Activated CD4-positive, alpha-beta memory T cell treated with anti-CD3 and anti-CD28 coated beads, Interleukin-2, amount 10 ng/mL, durations not matched to agents 7 days and 5 days (primary cell): ENCODE measurements at places on chromosomes 12 and 14.

- no peak for DNase-seq
Observed at GRCh38 chr14:22262881-22263280, 326.1 kb downstream of the DAD1 start.

GRCh38 chr12:111085096-111085495 is 164.7 kb upstream of the MYL2 start:
- no peak for DNase-seq

DNA sequence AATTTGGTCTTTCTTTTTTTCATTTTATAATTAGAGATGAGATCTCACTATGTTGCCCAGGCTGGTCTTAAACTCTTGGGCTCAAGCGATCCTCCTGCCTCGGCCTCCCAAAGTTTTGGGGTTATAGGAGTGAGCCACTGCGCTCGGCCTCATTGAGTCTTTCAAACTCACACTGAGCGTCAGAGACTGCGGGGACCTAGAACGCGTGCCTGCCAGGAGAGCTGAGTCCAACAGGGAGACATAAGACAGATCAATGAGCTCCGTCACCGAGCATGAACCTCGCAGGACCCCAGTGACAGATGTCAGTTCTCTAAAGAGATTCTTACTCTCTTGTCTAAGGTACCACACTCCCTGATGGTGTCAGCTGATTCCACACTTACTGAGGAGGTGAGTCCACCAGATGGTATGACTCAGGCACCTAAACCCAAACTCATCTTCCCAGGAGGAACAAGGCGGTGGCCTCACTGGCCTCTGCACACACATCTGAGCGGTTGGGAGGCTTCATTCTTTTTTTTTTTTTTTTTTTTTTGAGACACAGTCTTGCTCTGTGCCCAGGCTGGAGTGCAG is 58.9 kb downstream of the CCDC88C start:
- DNase-seq, result no peak

GRCh38 chr14:103518422-103519042 is 4.1 kb downstream of the CKB start:
- DNase-seq, result peak; percentile 64

DNA sequence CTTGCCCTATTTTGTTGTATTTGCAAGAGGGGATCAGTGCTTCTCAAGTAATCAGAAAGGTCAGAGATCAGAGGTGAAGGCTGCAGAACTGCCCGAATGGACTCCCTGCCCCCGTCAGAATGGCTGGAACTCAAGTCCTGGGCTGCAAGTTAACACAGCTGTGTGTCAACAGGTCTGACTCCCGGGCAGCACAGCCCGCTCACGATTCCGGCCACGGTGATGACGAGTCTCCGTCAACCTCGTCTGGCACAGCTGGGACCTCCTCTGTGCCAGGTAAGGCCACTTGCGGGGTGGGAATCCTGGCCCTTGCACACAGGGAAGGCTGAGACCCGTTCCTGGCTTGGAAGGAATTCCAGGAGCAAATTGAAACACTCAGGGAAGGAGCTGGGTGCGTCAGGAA is 13.4 kb downstream of the DCAF4 start:
- DNase-seq, result no peak

DNA sequence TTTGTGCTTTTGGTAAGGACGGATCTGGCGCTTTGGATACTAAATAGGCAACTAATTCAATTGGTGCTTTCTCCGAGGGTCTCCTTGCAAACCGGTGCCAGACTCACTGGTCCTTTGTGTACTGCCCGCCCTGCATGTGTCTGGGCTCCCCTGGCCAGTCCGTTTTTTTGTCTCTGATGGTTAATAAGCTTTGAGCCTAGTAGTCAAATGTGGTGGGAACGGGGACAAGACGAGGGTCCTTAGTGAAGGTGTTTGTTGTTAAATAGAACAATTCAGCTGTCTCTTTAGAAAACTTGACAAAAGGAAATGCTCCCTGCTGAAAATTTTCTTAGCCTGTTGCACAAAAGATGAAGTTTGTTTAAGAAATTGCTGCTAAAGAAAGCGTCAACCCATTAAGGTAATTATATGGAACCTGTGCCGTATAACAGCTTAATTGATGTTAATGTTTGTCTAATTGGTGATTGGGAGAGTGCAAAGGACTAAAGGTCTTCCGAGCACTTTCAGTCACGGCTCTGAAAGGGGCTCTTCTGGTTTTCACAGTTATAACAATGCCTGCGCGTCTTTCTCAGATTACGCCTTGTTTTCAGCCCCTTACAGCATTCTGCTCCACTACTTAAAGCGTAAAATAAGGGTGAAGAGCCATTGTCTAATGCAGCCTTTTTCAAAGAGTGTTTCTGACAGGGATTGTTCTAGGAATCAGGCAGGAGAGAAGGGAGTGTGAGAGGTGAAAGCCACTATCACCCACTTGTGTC is 537.4 kb downstream of the PRKD1 start:
- no peak for DNase-seq

- no peak for DNase-seq
Observed at GRCh38 chr12:28374556-28374955, 184.3 kb downstream of the CCDC91 start.

DNA sequence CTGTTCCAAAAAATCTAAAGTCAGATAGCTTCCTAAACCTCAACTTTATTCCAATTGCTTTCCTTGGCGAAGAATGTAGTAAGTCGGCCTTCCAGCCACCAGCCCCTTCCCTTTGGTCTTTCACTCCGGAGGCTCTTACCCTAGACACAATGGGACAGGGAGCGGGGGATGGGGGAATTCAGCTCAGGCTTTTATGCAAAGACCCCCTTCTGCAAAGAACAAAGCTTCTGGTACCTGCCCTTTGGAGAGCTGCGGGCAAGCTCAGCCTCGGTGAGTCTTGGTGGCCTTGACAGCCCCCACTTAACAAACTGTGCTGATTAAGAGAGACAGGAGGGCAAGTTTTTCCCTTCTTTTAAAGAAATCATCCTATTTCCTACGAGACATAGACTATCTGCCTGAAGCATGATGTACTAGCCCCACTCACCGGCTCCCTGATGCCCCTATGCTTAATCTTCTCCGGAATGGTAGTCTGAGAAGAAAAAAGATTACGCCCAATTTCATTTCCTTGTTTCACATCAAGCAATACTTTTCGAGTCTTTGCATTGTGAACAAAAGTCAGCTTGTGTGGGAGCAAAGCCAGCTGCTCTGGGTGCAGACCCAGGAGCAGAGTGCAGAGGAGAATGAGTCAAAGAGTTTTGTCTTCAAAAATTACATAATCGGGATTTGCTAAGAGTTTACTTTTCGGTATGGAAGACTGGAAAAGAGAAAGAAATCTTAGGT is 1.5 kb upstream of the NANOG start:
- no peak for DNase-seq

GRCh38 chr12:101792046-101792931 is 38.5 kb downstream of the GNPTAB start:
- DNase-seq, result no peak

DNA sequence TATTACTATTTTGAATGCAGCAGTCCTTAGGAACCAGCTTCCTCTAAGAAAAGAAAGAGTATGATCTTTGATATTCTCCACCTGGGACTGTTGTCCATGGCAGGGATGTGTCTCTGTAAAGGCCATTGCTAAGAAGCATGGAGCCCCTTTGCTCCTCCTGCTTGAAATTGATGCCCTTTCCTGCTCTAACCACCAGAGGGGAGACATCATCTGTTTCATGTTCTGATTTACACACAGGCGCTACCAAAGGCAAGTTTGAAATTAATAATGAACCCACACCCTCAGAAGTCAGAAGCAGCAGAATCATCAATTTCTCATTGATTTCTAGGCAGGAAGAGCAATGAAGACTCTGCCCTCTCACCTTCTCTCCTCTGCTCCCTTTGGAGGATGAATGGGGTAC is 253.8 kb downstream of the RMST start:
- DNase-seq, result no peak

DNA sequence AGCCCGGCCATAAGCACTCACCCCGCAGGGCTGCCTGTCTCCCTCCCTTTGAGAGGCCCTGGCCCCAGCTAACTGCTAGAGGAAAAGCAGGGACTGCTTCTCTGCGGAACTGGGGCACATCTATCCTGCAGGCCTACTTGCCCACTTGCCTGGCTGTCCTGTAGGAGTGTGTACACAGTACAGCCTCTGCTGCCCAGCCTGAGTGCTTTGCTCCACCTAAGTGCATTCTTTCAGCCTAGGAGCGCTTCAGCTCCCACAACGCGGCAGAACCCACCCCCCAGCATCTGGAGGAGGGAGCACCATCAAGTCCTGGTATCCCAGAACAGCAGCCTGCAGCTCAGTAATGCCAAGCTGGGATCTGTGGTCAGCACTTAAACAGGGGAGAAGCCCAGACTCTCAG is 79.9 kb upstream of the CD163 start:
- no peak for DNase-seq

- no peak for DNase-seq
Observed at GRCh38 chr14:93025055-93025454, 90.7 kb downstream of the ITPK1 start.

DNA sequence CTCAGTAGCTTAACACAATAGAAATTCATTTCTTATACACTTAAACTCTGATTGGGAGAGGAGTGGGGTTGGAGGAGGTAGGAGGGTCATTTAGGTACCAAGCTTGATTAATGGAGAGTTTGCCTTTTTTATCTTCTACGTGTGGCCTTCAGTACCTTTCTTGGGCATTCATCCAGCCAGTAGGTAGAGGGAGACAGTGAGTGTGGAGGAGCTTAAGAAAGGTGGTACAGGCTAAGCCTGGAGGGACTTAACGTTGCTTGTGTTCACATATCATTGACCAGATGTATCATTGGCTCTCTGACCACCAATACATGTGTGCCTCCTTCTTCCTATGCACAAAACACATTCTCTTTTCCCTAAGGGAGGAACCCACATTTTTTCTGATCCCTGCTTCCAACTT is 232.9 kb upstream of the CRY1 start:
- no peak for DNase-seq

GRCh38 chr12:125564753-125565152 is 499.5 kb downstream of the AACS start:
- no peak for DNase-seq

DNA sequence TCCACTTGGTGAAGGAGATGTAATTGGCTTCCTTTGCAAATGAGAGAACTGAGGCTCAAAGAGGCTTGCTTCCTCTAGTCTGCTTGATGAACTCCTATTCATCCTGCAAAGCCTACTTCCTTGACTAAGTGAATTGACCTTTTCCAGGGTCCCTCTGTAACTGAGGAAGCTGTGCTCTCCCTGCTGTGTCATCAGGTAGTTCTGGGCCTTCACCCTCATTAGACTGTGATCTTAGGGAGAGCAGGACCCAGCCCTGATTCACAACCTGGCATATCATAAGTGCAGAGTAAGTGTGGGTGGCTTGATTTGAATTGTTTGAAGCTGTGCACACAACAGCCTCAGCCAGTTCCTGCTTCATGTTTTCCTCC is 16.3 kb downstream of the ASB2 start:
- DNase-seq, result no peak

GRCh38 chr12:107317751-107318555 is 224.6 kb upstream of the CRY1 start:
- DNase-seq, result peak; percentile 91

GRCh38 chr12:13227191-13227590 is 30.7 kb downstream of the EMP1 start:
- DNase-seq, result no peak

DNA sequence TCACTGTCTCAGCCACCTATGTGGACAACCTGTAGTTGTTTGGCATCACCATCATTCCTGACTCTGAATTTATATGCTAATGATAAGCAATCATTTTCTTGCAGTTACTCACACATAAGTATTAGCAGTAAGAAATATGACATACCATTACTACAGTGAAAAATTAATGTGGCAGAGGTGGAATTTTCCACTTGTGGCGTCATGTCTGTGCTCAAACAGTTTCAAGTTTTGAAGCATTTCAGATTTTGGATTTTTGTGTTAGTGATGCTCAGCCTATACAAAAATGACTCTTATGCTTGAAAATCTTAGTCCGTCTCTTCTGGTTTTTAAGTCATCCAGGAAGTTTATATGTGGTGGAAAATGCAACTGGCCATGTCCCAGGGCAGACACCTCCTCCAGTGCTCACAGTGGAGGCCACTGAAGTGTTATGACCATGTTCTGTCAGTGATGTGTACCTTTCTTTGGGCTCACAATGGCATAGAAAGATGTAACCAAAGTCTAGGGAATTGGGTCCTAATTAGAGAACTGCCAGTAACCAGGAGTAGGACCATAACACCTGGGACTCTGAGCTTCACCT is 220.6 kb downstream of the SYT1 start:
- no peak for DNase-seq

- DNase-seq, result no peak
Observed at GRCh38 chr12:15772405-15773018, 16.7 kb downstream of the EPS8 start.

DNA sequence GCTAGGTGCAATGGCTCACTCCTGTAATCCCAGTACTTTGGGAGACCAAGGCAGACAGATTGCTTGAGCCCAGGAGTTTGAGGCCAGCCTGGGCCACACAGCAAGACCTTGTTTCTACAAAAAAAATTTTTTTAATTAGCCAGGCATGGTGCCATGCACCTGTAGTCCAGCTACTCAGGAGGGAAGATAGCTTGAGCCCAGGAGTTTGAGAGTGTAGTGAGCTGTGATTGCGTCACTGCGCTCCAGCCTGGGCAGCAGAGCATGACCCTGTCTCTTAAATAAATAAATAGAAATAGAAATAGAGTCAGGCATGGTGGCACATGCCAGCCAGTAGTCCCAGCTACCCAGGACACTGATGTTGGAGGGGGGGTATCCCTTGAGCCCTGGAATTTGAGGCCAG is 36.7 kb upstream of the CLIP1 start:
- DNase-seq, result no peak

DNA sequence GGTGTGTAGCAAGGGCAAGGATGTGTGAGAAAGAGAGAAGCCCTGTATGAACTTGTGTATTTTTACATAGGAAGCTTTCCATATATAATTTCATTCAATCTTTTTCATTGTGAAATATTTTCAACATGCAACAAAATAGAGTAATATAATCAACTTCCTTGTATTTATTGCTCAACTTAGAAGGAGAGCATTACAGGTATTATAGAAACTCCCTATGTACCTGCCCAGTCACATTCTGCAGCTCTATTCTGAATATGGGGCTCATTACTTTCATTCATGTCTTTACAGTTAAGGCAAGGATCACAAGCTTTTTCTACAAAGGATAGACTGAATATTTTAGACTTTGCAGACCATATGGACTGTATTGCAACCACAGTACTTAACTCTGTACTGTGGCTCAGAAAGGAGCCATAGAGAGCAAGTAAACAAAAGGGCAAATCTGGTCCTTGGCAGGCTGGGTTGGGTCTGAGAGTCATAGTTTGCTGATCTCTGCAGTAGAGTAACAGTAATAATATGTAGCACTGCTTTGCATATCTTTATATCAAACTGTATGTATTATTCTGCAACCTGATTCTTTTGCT is 11.3 kb downstream of the NR1H4 start:
- no peak for DNase-seq

- DNase-seq, result no peak
Observed at GRCh38 chr14:35512765-35513164, 21.2 kb upstream of the INSM2 start.

DNA sequence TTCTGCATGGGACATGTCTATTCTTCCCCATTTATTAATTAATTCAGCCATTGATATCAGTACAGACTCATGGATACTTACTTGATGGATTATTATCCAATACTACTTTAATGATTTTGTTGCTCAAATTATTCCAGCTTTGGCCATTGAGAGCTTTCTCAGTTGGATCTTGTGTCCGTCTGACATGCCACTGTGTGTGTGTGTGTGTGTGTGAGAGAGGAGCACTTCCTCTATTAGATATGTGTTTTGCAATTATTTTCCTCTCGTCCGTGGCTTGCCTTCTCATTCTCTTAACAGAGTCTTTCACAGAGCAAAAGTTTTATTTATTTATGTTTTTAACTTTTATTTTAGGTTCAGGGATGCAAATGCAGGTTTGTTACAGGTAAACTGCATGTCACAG is 194.2 kb downstream of the ADGRD1 start:
- no peak for DNase-seq
